Activated CD8-positive, alpha-beta memory T cell treated with anti-CD3 and anti-CD28 coated beads for 1 hour (primary cell): ENCODE measurements at places on chromosomes 2 and 18.

- no peak for DNase-seq
Measured at GRCh38 chr2:98280376-98281102, 65.7 kb upstream of the CNGA3 start.

GRCh38 chr2:127810156-127810618 is 784 bp downstream of the WDR33 start:
- no peak for DNase-seq

DNA sequence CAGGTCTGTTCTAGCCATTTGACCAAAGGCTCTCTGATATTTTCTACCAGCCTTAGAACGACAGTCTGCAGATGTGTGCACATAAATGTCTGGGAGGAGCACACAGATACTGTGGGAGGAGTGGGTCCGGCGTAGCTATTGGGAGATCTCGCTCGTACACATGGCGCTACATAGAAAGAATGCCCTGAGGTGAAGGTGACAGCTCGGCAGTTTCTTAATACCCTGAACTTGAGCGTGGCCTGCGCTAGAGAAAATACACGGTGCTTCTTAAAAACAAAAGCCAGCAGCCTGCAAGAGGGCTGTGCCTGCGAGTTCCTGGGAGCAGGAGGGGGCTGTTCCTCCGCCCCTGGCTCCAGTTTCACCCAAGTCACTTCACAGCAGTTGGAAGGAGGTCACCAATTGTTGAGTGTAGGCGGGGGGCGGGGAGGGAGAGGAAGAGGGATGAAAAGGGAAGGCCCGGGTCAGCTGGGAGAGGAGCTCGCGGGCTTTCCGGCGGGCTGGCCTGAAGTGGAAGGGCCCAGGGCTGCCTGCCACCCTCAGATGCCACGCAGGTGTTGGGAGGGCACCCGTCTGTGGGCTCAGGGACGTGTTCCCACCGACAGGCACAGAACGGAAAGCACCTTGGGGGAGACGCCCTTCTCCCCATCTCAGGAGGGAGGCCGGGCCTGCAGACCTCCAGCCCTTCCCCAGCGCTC is 124.7 kb upstream of the ZNF516 start:
- no peak for DNase-seq

GRCh38 chr18:3444296-3444695 is 5.7 kb upstream of the TGIF1 start:
- DNase-seq, result no peak

GRCh38 chr2:236551471-236552211 is 18.0 kb upstream of the ACKR3 start:
- no peak for DNase-seq
